ENCODE measurements at places on chromosomes 16 and 17.
A peak's percentile ranks its signal among the peaks of the same experiment; 100 is the strongest.

DNA sequence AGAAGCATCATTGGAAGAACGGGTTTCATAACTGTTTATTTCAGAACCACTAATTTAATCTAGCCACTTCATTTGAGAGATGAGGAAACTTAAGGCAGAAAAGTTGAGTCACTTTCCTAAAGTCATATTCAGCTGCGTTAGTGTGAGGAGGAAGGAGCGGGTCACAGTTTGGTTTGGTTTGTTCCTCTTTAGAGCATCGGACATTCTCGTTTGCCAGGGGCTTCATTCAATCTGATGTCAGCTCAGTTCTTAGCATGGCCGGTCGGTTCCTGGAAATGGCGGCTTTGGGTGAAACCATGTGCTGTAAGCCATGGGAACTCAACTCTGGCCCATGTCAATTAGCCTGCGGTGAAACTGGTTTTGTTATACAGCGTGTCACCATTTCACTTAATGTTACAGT is 186.5 kb downstream of the LGALS9B start:
- DNase-seq = no peak

DNA sequence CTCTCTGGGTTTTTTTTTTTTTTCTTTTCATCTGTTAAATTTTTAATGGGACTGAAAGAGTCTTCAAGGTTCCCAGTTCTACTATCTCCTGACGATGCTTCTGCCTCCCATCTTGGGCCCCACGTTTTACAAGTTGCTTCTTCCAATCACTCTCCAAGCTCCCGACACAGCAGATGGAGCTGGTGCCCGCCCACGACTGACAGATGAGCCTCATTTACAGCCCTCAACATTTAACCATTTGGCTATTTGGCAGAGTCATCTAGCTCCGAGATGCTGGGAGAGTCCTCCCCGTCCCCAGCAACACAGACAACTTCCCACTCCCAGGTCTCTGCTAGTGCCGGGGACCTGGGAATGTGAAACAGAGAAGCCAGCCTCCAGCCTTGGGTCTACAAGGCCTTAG is 276.9 kb downstream of the SHISA9 start:
- no peak for DNase-seq

GRCh38 chr17:40349895-40350688 is 14.4 kb downstream of the GJD3 start:
- peak; percentile 77 for DNase-seq

GRCh38 chr16:71693164-71693563 is 31.3 kb downstream of the PHLPP2 start:
- DNase-seq = no peak

GRCh38 chr17:56023851-56024250 is 129.4 kb upstream of the ANKFN1 start:
- DNase-seq = no peak

DNA sequence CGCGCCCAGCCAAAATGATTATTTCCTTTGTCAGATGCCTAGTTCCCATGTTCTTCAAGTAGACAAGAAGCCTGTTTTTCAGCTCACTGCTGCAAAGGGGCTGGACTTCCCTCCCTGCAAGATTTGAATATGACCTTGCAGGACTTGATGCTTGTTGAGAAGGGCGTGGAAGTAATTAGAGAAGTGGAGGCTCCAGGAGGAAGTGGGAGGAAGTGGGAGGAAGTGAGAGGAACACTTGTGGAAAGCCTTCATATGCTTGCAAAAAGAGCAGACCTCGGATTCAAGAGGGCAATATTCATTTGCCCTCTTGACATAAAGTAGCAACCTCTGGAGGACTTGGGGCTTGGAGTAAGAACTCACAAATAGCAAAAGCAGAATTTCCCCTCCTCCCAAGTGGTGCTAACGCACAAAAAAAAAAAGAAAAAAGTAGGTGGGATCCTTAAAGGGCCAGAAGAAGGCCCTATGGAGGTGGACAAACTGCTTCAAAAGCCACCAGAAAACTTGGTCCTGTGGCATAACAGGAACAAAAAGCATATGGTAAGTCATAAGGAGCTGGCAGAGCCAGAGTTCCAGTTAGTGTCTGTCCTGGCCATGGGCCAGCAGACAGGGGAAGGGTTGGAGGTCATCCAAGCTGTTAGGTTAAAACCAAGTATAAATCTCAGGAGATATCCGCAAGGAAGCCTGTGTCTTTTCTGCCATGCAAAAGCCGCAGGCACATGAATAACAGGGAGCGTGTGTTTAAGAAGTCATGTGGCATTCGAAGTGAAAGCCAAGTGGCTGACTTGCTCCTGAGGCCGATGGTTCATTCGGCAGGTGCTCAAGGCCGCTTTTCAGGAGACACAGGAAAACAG is 20.6 kb upstream of the PRKAR1A start:
- no peak for DNase-seq

DNA sequence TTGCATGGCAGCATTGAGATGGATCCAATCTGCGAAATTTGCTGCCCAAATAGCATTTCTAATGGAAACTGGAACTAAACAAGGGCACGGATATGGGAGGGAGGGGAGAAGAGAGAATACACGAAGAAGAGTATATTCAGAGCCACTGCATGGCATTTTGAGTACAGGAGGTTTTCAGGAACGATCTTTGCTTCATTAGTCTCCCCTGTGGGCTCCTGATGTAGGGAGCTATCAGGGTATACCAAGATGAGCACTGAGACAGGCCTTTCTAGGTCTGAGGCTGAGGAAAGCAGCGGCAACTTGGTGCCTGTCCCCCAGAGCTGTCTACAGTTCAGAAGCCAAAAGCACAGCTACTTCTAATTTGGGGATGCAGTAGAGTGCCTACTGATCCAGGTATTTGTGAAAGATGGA is 257.7 kb upstream of the PMFBP1 start:
- no peak for DNase-seq
